ENCODE measurements at places on chromosomes 7 and 10. TPM values are rescaled to one million over a fixed set of nuclear protein-coding genes. Genes with fewer than 3 reads are reported as not detected.

DNA sequence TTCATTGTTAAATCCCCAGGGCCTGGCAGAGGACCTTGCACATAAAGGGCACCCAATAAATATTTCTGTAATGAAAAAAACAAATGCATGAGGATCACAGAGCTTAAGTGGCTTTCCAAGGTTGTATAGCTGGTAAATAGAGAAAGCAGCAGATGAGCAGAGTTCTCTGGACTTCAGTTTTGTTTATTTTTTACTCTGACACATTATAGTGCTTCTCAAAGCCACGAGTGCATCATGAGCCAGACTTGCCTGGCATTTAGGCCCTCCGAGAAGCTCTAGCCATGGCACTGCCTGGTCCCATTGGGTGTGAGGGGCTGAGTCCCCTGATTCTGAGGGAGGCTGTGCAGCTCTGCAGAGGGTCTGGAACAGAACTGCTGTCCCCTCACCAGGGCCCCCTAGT lies 87.2 kb upstream of the ZNF32 start:
- no peak for DNase-seq

DNA sequence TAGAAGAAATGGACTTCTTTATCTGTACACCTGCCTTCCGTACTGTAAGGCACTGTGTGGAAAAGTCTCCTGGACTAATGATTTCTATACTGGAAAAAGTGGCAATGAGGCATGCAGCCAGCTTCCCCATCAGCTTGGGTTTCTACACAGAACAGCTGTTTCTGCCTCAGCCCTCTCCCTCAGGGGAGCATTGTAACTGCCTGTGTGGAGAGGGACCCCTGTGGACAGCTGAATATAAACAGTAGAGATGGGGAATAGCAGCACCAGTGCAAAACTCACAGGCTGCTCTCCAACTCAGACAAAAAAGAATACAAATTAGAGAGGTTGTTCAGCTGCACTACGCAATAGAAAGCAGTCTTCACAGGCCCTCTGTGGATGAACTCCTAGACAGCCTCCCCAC lies 451.3 kb upstream of the MBL2 start:
- DNase-seq: no peak

DNA sequence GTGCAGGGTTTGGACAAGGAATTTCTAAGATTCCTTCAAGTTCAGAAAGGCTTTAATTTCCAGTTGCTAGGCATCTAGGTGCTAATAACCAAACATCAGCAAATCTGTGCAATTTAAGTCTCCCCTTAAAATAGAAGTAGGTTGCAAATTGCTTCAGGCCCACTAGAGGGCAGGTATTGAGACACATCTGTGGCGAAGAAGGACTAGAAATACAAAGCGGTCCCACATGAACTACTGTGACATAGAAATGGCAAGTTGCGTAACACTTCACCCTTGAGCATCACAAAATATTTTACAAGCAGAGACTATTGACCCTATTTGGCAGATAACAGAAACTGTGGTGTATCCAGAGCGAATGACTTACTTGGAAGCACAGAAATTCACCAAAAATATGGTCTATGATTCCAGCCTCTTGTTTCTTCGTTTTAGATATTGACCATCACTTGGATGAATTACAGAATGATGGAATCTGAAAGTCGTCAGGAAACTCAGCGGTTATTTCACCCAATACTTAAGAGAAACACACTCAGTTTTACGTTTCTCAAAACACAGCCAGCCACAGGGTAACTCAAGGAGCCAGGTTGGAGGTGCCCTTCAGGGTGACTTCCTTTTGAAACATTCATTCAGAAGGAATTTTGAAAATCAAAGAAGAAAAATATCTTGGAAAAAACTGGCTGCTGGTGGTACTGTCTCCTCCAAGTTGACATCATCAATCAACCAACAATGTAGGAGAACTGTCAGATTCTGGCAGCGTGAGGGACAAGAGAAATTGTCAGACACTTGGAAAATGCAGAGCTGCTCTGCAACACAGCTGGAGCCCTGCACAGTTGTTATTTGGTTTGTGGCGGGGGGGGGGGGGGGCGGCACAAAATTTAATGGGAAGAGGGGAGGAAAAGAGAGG lies 256.3 kb upstream of the MINDY3 start:
- no peak for DNase-seq

Gene CRPPA
- total RNA-seq: 1.1 TPM

Gene GTPBP4
- total RNA-seq: 58.6 TPM

Data from activated naive CD8-positive, alpha-beta T cell treated with anti-CD3 and anti-CD28 coated beads, Interleukin-2, amount 10 ng/mL, durations not matched to agents 7 days and 5 days (primary cell).